ENCODE measurements at places on chromosomes 7 and 10.
A peak's percentile ranks its signal among the peaks of the same experiment; 100 is the strongest.

GRCh38 chr10:80523773-80524172 is 13.9 kb upstream of the SH2D4B start:
- no peak for DNase-seq

DNA sequence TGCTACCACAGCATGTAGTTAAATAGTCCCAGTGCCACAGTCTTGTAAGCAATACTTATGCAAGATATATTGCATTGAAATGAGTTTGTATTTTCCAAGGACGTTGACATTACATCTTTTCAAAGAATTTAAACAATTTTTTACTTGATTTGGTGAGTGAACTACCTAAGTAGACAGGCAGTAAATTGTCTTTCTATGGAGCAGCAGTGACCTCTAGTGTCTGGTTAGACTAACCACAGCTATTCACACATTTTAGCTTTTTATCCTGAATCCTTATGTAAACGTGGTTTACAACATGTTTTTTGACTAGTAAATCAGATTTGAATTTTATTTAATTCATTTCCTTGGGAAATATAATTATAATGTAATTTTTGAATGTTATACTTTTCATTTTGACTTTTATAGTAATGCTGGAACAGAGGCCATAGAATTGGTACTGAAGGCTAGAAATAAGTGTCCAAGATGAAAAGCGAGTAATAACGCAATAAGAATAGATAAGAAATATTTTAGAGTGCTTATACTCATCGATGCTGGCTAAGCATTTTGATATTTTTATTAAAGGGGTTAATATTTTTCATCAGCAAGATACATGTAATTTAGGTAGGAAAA is 5.6 kb downstream of the LRRTM3 start:
- DNase-seq, result peak; percentile 65

GRCh38 chr10:36636285-36636839 is 489.0 kb upstream of the ANKRD30A start:
- DNase-seq, result no peak

GRCh38 chr7:13414181-13414580 is 575.3 kb downstream of the ETV1 start:
- DNase-seq, result no peak

DNA sequence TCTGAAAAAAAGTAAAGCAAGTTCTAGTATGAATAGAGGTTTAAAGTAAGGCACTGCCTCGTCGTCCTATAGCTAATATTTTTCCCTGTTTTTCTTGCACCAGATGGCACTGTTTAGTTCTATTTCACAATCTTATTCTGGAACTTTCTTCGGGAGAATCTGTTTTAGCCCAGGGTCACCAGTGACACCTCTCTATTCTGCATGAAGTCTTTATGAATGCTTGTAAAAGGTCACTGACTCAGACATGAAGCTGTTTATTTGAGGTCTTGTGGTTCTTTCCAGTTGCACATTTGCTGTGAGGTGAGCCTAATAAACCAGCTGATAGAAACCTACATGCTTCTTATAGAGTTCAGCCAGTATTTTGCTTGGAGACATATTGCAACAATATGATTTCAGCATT is 444.3 kb downstream of the AUTS2 start:
- no peak for DNase-seq

DNA sequence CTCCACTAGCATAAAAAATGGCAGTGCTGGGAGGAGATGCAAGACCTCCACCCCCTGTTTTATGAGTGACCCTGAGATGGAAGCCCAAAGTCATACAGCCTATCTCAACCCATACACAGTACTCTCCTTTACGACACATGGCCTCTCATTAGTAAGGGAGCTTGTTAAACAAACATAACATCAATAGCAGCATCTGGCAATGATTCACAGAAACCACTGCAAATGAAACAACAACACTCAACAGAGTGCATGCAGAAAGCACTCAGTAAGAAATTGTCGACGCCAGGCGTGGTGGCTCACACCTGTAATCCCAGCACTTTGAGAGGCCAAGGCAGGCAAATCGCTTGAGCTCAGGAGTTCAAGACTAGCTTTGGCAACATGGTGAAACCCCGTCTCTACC is 27.5 kb upstream of the FIGNL1 start:
- DNase-seq, result no peak

GRCh38 chr7:130943336-130943901 is 209.4 kb upstream of the KLF14 start:
- DNase-seq, result no peak

- no peak for DNase-seq
These were observed 18.2 kb upstream of the JMJD1C start for GRCh38 chr10:63483983-63484382.

GRCh38 chr10:70320751-70321150 is 36.9 kb upstream of the NPFFR1 start:
- no peak for DNase-seq

DNA sequence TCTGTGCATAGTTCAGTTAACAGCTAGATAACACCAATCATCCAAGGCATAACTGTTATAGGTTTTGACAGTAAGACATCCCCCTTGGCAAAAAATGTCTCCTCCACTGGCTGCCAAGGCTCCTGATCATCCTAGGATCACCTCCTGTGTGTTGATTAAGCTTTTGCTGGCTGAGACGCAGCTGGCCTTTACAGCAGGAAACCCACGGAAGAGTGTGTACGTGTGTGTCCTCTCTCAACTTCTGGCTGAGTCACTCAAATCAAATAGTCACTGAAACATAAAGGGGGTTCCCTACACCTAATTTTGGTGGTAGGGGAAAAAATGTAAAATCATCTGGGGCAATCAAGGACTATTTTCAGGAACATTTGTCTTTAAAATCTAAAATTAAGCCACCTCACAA is 208.8 kb downstream of the CTNNA3 start:
- DNase-seq, result no peak

DNA sequence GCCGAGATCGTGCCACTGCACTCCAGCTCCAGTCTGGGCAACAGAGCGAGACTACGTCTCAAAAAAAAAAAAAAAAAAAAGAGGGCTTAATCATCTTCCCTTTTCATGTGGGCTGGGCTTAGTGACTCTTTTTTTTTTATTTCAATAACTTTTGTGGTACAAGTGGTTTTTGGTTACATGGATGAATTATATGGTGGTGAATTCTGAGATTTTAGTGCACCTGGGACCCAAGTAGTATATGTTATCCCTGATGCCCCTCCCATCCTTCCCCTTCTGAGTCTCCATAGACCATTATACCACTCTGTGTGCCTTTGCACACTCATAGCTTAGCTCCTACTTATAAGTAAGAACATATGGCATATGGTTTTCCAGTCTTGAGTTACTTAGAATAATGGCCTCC is 4.8 kb upstream of the ADAM12 start:
- DNase-seq, result no peak

GRCh38 chr7:88317422-88317821 is 10.7 kb upstream of the STEAP4 start:
- no peak for DNase-seq

DNA sequence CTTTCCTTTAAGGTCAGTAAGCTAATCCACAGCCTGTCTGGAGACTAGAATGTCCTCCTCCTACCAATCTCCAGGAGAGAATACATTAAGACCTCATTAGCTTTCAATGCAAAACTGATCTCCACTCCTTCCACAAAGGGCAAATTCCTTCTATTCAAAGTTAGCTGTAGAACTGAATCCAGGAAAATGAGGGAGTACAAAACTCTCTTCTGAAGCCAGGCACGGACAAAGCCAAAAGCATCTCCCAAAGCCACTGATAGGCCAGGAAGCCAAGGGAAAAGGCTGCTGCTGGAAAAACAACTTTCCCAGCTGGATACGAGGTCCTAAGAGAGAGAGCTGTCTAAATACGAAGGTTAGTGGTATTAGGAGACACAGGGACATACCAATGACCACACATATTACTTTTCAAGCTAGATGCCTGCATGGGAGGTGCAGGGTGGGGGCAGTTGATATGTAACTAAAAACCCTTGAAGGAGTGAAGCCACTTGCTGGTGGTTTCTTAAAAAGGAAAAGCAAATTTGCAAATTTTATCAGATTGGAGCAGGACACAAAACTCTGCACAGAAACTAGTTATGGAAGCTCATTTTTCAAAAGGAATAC is 43.6 kb downstream of the MKX start:
- DNase-seq, result peak; percentile 68

DNA sequence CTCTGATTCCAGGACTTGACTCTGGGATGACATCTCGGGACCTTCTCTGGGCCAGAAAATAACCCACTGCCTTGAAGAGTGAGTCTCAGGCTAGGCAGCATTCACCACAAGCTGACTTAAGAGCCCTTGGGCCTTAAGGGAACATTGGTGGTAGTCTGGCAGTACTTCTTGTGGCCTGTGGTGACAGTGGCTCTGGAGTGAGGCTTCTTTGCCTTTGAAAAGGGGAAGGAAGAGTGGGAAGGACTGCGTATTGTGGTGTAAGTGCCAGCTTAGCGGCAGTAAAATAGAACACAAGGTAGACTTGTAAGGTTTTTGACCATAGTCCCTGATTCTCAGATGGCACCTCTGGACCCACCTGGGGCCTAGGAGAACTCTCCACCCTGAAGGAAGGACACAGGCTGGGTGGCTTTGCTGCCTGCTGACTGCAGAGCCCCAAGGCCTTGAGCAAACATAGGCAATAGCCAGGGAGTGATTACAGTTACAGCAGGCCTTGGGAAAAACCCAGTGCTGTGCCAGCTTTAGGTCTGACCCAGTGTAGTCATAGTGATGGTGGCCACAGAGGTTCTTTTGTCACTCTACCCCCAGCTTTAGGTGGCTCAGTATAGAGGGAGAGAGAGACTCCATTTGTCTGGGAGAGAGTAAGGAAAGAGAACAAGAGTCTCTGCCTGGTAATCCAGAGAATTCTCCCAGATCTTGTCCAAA is 483.9 kb downstream of the SH2D4B start:
- no peak for DNase-seq
